ENCODE measurements at places on chromosomes 2 and 18. TPM values are rescaled to one million over a fixed set of nuclear protein-coding genes. Genes with fewer than 3 reads are reported as not detected.

SERPINB10 gene
- total RNA-seq, result not detected

CCBE1 gene
- 49.1 TPM for total RNA-seq

CD207 gene
- total RNA-seq, result not detected

NEU4 gene
- total RNA-seq, result not detected

ITGA4 gene
- 7.4 TPM for total RNA-seq

PELI1 gene
- 4.8 TPM for total RNA-seq

KCNG2 gene
- not detected for total RNA-seq

ACVR1C gene
- total RNA-seq, result 0.13 TPM

ZNF396 gene
- total RNA-seq, result 4.5 TPM

CIB4 gene
- total RNA-seq, result not detected

ITGB6 gene
- total RNA-seq, result not detected

PDIA6 gene
- total RNA-seq, result 372 TPM

PRSS56 gene
- total RNA-seq, result not detected

CPO gene
- total RNA-seq, result 0.32 TPM

UGT1A8 gene
- not detected for total RNA-seq

ZNF385B gene
- 13.5 TPM for total RNA-seq

All from articular chondrocyte of knee joint (primary cell).